ENCODE measurements at places on chromosomes 4 and X.

DNA sequence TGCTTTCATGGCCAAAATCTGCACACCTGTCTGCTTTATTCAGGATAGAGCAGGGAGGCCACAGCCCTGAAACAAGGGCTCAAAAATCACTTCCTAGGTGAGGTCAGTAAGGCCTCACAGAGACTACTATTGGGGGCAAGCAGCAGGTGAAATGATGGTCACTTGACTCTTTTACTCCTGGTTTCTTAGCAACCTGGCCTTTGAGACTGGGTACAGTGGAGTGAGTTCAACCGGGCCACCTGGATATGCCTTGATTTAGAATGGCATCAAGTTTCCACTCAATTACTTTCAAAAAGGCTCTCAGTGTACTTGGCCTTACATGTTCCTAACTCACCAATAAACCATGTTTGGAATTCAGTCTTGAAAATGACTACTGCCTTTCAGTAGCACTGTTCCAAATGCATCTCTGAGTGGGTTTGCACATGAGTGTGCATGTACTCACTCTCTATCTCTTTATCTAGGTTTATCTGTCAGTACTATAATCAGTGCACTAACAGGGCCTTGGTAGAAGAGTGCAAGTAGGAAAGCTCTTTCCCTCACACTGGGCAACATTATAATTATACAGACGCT lies 388.2 kb downstream of the OPHN1 start:
- H3K4me1 ChIP-seq = no peaks in the 10 kb centered on the region
- no peak for DNase-seq
- H3K4me3 ChIP-seq = no peak overlapping the region
- H3K27ac ChIP-seq = no peak overlapping the region
- no peaks in the 10 kb centered on the region for H3K36me3 ChIP-seq
- no peaks in the 10 kb centered on the region for H3K27me3 ChIP-seq

DNA sequence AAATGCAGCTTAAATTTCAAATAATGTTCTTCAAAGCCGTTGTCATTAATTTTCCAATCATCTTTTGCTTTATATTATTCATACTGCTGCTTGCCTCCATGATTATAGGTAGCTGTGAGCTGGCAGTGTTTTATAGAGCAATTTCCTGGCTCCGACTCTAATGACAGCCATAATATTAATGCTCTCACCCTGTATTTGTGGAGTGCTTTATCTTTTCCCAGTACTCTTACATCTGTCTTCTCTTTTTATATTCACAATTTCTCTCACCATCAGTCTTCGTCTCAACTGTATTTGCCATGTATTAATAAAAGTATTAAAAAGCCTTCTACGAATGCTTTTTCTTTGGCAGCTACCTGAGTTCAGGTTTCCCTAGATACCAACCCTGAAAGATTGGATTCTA lies 21.0 kb downstream of the ATXN3L start:
- no peaks in the 10 kb centered on the region for H3K36me3 ChIP-seq
- no peak overlapping the region for H3K27ac ChIP-seq
- no peak overlapping the region for H3K4me3 ChIP-seq
- H3K4me1 ChIP-seq = no peaks in the 10 kb centered on the region
- no peaks in the 10 kb centered on the region for H3K27me3 ChIP-seq
- no peak for DNase-seq

- no peaks in the 10 kb centered on the region for H3K27me3 ChIP-seq
- no peak overlapping the region for H3K4me3 ChIP-seq
- no peak overlapping the region for H3K27ac ChIP-seq
- DNase-seq = no peak
Observed at GRCh38 chr4:56626420-56626819, 54.7 kb downstream of the HOPX start.

GRCh38 chrX:26219351-26219750 lies 3.4 kb downstream of the MAGEB5 start:
- no peak overlapping the region for H3K27ac ChIP-seq
- no peak for DNase-seq
- H3K36me3 ChIP-seq = no peaks in the 10 kb centered on the region
- no peak overlapping the region for H3K4me3 ChIP-seq
- H3K4me1 ChIP-seq = peaks cover 4% of the 10 kb centered on the region

DNA sequence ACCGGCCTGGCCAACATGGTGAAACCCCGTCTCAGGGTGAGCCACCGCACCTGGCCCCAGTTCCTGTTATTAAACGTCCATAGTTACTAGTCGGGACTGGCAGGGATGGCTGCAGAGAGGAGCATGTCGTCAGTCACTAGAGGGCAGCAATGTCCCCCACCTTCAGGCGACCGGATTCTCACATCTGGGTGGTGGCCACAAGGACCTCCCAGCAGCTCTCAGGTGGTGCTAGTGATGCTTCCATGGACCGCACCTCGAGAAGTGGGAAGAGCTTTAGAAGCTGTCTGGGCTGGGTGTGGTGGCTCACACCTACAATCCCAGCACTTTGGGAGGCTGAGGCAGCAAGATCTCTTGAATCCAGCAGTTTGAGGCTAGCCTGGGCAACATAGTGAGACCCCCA lies 13.3 kb upstream of the IL3RA start:
- no peak overlapping the region for H3K4me3 ChIP-seq
- no peaks in the 10 kb centered on the region for H3K36me3 ChIP-seq
- no peaks in the 10 kb centered on the region for H3K4me1 ChIP-seq
- H3K27ac ChIP-seq = no peak overlapping the region
- peaks cover 3% of the 10 kb centered on the region for H3K27me3 ChIP-seq
- DNase-seq = no peak

GRCh38 chr4:67785528-67785927 lies 31.3 kb upstream of the GNRHR start:
- H3K4me1 ChIP-seq = peaks cover 5% of the 10 kb centered on the region
- no peaks in the 10 kb centered on the region for H3K27me3 ChIP-seq
- no peaks in the 10 kb centered on the region for H3K36me3 ChIP-seq

- H3K36me3 ChIP-seq = no peaks in the 10 kb centered on the region
- DNase-seq = no peak
- H3K27me3 ChIP-seq = no peaks in the 10 kb centered on the region
- no peaks in the 10 kb centered on the region for H3K4me1 ChIP-seq
- H3K4me3 ChIP-seq = no peak overlapping the region
Observed at GRCh38 chrX:150465881-150466775, 102.3 kb upstream of the MTM1 start.

DNA sequence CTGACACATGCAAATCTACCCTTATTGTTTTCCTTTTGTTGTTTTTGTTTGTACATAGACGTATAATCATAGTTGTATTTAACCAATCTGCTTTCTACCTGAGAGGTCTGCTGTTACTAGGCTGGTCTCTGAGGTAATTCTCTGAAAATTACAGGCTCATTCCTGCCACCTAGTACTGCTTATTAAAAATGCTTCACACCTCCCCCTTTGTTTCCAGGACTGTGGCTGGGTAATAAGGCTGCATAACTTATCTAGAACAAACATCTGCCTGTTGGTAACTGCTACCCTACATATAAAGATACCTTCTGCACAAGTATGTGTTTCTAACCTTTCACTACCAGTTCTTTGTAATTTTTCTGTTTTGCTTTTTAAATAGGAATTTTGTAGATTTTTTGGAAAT lies 34.2 kb downstream of the COX7B2 start:
- H3K27ac ChIP-seq = no peak overlapping the region
- no peaks in the 10 kb centered on the region for H3K4me1 ChIP-seq
- H3K4me3 ChIP-seq = no peak overlapping the region
- H3K27me3 ChIP-seq = no peaks in the 10 kb centered on the region
- DNase-seq = no peak

GRCh38 chrX:151174581-151175282 lies 1.7 kb upstream of the GPR50 start:
- no peaks in the 10 kb centered on the region for H3K4me1 ChIP-seq
- H3K27me3 ChIP-seq = peaks cover 87% of the 10 kb centered on the region
- peak overlapping the region; percentile 79 for H3K4me3 ChIP-seq

DNA sequence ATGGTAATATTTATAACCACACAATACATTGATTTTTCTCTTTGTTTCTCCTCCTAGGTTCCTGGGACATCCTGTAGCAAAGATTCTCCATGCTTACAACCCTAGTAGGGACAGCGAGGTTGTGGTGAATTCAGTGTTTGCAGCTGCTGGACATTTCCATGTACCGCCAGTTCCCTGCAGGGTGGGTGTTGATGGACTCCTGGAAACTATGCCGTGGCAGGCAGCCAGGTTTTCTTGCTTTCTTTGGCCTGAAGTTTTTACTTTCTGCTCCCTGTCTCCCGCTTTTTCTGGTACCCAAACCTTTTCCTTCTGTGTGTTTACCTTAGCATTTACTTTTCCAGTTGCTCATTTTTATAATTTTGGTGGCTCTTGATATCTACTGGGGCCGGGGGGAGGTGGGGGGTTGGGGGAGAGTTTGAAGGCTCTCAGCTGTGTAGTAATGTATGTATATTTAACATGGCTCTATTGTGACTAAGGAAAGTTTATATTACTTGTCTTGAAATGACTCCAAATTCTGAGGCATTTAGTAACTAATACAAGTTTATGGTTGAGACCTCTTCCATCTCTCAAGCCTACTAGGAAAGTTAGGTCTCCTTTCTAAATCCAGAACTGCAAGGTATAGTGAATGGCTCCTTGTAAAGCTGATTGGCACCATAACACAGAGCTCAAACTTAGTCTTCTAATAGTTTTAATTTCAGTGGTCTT lies 89.7 kb downstream of the TMEM131L start:
- no peaks in the 10 kb centered on the region for H3K27me3 ChIP-seq
- no peak overlapping the region for H3K4me3 ChIP-seq
- H3K36me3 ChIP-seq = peaks cover 20% of the 10 kb centered on the region
- H3K27ac ChIP-seq = no peak overlapping the region

DNA sequence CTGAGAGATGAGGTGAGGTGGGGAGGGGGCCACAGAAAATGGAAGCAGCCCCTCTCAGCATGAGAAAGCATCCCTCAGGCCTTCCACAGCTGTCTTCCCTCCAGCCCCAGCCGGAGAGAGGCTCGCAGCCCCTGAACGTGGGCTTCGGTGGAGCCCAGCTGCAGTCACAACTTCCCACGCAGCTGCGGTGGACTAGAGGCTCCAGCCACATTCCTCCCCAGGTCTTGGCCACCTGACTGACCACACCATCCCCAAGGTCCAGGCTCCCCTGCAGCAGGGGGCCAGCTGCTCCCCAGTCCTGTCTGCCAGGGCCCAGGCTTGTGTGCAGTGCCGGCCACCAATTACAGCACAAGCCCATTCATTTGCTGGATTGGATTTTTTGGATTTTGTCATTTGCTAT lies 212.3 kb upstream of the BCOR start:
- no peaks in the 10 kb centered on the region for H3K27me3 ChIP-seq
- H3K27ac ChIP-seq = no peak overlapping the region
- no peaks in the 10 kb centered on the region for H3K36me3 ChIP-seq
- peaks cover 9% of the 10 kb centered on the region for H3K4me1 ChIP-seq
- H3K4me3 ChIP-seq = no peak overlapping the region
- DNase-seq = no peak

DNA sequence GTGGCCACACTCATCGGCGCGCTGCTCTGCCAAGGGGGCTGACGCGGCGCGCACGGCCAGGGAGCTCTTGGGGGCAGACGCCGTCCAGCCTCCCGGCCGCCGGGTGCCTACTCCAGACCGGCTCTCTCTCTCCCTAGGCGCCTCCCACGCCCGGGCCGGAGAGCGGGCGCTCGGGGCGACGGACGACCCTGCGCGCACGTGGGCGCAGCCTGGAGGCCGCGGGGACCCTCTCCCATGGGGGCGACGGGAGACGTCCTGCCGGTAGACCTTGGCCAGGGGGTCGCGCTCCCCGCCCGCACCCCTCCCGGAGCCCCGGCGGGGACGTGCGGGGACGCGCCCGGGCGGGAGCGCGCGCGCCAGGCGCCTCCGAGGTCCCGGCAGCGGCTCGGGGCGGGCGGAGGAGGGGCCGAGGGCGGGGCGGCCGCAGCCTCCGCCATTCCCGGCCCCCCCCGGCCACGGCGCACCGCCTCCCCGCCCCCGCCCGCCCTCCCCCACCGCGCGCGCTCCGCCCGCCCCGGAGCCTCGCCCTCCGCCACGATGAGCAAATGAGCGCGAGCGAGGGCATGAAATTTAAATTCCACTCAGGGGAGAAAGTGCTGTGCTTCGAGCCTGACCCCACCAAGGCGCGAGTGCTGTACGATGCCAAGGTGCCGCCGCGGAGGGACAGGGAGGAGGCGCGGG lies at the start of gene MSL3:
TSS of gene MSL3 (plus strand) at position 519 of the 681 bp plus-strand sequence. CDS start at position 546, 27 bp downstream.
- no peaks in the 10 kb centered on the region for H3K27me3 ChIP-seq
- no peaks in the 10 kb centered on the region for H3K36me3 ChIP-seq
- peak within 1 kb of the TSS; percentile 99 for H3K4me3 ChIP-seq
- DNase-seq = no peak
- H3K4me1 ChIP-seq = peaks cover 5% of the 10 kb centered on the region
- peak within 1 kb of the TSS; percentile 99 for H3K27ac ChIP-seq

- H3K36me3 ChIP-seq = no peaks in the 10 kb centered on the region
- peak overlapping the region; percentile 78 for H3K27ac ChIP-seq
- H3K4me3 ChIP-seq = no peak overlapping the region
- H3K4me1 ChIP-seq = no peaks in the 10 kb centered on the region
- H3K27me3 ChIP-seq = no peaks in the 10 kb centered on the region
Observed at GRCh38 chr4:14916554-14917297, 85.6 kb upstream of the CPEB2 start.

DNA sequence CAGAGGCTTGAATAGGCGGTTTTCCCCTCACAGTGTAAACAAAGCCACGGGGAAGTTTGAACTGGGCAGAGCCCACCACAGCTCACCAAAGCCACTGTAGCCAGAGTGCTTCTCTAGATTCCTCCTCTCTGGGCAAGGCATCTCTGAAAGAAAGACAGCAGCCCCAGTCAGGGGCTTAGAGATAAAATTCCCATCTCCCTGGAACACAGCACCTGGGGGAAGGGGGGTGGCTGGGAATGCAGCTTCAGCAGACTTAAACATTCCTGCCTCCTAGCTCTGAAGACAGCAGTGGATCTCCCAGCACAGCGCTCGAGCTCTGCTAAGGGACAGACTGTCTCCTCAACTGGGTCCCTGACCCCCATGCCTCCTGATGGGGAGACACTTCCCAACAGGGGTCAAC lies 44.0 kb upstream of the USP38 start:
- no peaks in the 10 kb centered on the region for H3K4me1 ChIP-seq
- no peak overlapping the region for H3K4me3 ChIP-seq
- H3K27ac ChIP-seq = no peak overlapping the region
- no peaks in the 10 kb centered on the region for H3K27me3 ChIP-seq
- DNase-seq = no peak
- H3K36me3 ChIP-seq = no peaks in the 10 kb centered on the region

GRCh38 chrX:131917588-131917987 lies 105.5 kb upstream of the STK26 start:
- no peaks in the 10 kb centered on the region for H3K27me3 ChIP-seq
- H3K4me3 ChIP-seq = no peak overlapping the region
- no peak for DNase-seq
- H3K27ac ChIP-seq = no peak overlapping the region
- no peaks in the 10 kb centered on the region for H3K4me1 ChIP-seq

- DNase-seq = no peak
- H3K27ac ChIP-seq = peak overlapping the region; percentile 71
- H3K27me3 ChIP-seq = no peaks in the 10 kb centered on the region
- H3K36me3 ChIP-seq = no peaks in the 10 kb centered on the region
- no peak overlapping the region for H3K4me3 ChIP-seq
Observed at GRCh38 chrX:34559325-34559724, 97.8 kb downstream of the TMEM47 start.

- peaks cover 4% of the 10 kb centered on the region for H3K4me1 ChIP-seq
- no peak for DNase-seq
- H3K4me3 ChIP-seq = no peak overlapping the region
- no peaks in the 10 kb centered on the region for H3K27me3 ChIP-seq
Observed at GRCh38 chr4:90718931-90719330, 591.7 kb downstream of the CCSER1 start.

Data from type B pancreatic cell (in vitro differentiated cells).